ENCODE measurements at places on chromosomes 2 and 18.

- no peak for DNase-seq
Measured at GRCh38 chr2:170341684-170342623, 164.0 kb downstream of the MYO3B start.

GRCh38 chr2:240259924-240260529 lies 119.6 kb upstream of the OTOS start:
- DNase-seq, result no peak

- DNase-seq, result no peak
Measured at GRCh38 chr18:72360634-72361033, 183.5 kb downstream of the CBLN2 start.

DNA sequence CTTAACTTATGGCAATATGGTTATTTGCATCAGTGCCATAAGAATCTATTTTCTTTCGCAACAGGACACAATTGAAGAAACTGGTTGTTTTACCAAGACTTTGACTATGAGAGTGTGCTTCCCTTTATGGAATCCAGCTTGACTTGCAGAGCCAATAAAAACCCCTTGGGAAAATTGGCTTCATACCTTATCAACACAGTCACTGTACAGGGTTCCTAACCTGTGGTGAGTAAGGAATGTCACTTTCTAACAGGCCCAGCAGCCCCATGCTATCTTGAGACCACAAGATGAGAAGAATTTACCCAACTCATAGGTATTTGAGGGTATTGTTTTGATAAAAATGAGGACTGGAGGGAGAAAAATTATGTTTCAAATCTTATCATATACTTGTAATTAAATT lies 418.5 kb upstream of the MAP2 start:
- DNase-seq, result no peak

DNA sequence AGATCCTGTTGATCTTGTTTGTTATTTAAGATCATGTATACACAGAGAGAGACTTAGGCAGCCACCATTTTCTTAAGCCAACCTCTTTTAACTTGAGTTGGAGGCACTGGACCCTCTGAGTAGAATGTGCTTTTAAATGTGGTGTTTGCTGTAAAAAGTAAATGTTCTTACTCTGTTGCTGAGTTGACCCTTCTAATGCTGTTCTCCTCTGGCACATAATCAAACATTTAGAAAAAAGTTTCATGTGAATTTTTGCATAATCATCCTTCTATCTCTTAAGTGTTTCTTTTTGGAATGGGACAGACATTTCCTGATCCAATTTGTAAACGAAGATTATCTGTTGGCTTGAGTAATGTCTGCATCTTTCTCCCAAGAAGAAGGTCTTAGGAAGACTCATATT lies 255.1 kb upstream of the ETAA1 start:
- no peak for DNase-seq

- no peak for DNase-seq
Measured at GRCh38 chr18:44520981-44521667, 159.6 kb upstream of the SETBP1 start.

- DNase-seq, result no peak
Measured at GRCh38 chr2:189726271-189726670, 36.3 kb downstream of the OSGEPL1 start.

DNA sequence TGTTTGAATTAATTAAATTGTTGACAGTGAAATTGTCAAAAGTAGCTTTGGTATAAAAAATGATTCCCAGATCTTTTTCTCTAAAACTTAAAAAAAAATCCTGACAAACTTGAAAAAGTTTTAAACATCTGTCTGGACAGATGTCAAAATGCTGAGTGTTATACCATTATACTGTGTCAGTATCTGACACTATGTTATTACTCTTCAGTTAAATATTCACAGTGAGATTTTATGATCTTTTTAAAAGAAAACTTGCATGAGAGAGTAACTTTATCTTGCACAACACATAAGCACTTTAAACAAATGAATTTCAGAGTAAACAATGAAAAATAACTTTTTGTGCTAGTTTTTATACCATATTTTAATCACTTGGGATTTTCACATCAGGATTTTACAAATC lies 167.4 kb downstream of the MEIS1 start:
- no peak for DNase-seq

- DNase-seq, result no peak
Measured at GRCh38 chr18:79456105-79456980, 60.6 kb downstream of the NFATC1 start.

GRCh38 chr2:169768262-169768995 lies 30.2 kb upstream of the SSB start:
- DNase-seq, result no peak

DNA sequence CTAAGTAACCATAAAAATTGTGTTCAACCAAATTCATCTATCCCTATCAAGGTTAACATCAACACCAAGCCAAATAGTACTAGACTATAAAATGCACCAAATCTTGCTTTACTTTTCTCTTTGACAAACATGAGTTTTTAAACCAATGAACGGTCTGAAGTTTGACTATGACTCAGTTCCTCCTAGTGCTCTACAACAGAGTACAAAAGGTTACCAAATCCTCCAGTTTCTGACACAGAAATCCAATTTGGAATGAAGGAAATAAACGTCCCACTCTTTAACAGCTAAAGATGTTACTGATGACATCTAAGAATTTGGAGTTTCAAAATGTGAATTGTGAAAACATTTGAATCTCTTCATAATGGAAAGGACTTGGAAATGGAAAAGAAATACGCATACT lies 11.8 kb upstream of the ACVR1 start:
- DNase-seq, result no peak

DNA sequence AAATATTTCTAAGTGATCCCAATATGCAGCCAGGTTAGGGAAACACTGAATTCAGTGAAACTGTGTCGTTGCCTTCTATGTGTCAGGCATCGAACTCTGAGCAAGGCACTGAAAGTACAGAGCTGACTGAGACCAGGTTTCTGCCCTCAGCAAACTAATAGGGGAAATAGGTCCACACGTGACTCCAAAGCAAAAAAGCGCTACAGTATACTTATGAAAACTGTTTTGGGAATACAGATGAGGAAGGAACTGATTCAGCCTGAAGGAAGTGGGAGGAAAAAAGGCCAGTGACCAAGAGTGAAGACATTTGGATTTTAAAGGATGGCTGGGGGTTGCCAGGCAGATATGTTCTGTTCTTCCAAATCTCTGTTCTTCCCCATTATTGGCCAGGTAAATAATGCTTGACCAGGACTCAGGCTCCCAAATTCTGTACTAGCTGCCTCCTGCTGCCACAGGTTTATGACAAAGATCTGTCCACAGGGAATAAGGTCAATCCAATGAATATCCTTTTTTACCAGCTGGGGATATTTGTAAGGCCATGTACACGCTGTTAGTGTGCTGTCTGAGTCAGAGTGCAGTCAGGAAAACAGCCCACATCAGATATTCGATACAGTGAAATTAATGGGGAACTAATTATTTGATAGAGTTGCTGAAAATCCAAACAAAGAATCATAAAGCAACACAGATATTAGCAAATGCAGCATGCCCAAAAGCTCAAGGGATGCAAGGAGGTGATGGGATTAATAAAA lies 24.5 kb upstream of the INPP4A start:
- no peak for DNase-seq

- no peak for DNase-seq
Measured at GRCh38 chr2:162343492-162343823, 474 bp upstream of the GCA start.

DNA sequence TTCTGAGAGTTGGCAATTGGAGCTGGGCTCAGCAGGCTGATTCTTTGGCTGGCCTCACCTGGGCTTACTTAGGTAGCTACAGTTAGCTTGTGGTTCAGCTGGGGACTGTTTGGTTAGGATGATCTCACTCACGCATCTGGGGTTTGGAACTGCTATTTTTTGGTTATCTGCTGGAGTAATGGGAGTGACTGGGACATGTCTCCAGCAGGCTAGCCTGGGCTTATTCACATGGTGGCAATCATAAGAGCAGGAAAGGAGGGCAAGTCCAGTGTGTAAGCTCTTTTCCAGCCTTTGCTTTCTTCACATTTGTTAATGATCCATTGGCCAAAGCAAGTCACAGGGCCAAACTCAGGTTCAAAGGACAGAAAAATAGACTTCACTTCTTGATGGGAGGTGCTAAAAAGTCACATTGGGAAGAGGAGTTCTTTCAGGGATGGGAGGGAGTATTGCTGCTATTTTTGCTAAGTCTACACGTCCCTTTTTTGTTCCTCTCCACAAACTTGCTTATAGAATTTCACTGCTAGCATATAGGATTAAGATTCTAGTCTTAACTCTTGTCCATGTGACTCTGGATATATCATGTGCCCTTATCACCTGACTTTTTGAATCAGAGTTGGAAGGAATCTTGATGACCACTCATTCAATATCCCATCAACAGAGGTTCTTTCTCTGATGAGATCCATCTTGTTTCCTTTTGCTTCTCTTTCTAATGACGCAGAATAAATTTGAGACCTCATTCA lies 174.0 kb downstream of the ZFP36L2 start:
- DNase-seq, result no peak

DNA sequence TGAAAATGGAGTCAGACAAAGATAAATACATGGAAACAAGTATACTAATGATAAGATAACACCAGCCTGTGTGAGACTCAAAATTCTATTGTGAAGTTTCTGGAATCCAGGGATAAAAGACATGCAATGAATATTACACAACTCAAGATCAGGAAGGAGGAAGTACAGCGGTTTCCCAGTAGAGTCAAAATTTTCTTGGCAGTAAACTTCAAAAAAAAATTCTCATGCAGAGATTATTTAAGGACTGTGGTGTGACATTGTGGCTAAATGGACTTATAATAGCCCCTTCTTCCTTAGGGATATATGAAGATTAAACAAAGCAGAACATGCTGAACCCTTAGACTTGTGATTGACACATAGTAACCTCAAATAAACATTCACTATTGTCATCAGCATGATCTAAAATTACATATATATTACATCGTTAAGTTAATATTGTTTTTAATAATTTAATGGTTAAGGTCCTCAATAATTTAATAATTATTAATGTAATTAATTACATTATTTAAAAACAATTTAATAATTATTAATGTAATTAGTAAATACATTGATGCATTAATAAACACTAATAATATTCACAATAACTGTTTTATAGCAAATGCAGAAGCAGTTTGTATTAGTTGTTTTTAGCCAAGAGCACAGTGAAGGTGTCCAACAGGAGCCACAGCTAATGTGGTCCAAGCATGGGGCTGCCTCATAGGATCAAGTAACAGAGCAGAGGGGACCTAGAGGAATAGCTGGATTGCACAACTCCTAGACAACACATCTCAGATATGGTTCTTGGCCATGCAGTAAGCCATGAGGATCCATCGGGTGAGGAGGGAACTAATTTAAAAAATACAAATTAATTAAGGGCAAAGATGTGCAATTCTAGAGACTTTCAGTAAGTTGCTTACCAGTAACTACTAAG lies 77.3 kb downstream of the POLE4 start:
- no peak for DNase-seq

GRCh38 chr2:224820283-224820991 lies 104.3 kb upstream of the CCDC195 start:
- DNase-seq, result no peak

DNA sequence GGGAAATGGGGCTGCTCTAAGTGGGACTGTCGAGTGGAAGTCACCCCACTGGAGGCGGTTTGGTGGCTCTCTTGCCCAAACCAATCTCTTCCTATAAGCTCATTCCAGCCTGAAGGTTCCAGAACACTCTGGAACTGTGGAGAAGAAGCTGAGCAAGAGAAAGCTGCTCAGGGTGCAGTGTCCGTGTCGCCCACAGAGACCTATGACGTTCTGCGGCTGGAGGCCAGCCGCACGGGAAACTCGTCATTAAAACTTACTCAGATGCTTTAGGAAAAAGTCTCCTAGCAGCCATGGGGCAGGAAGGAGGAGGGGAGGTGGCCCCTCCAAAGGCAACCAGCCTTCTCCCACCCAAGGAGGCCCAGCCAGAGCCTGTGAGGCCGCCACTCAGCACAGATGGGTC lies 41.7 kb downstream of the ADCY3 start:
- DNase-seq, result no peak

DNA sequence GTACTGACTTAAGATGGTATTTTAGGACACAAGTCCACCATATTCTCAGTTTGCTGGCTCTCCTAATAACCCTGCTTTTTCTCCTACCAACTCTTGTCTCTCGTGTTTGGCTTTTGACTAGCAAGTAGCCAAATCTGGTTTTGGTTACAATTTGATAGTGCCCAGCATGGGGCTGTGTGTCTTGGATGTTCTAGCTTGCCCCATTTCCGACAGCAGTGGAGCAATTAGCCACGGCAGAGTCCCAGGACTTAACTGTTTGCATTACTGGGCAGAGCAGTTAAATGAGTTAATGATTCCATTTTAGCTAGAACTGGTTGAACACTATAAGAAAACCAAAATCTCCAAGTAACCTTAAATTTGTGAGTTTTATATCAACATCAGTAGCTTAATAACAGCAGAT lies 18.6 kb upstream of the SPAG16 start:
- no peak for DNase-seq

- no peak for DNase-seq
Measured at GRCh38 chr2:26043109-26043508, 9.2 kb downstream of the RAB10 start.

GRCh38 chr2:167595021-167595420 lies 652.4 kb downstream of the STK39 start:
- DNase-seq, result no peak

DNA sequence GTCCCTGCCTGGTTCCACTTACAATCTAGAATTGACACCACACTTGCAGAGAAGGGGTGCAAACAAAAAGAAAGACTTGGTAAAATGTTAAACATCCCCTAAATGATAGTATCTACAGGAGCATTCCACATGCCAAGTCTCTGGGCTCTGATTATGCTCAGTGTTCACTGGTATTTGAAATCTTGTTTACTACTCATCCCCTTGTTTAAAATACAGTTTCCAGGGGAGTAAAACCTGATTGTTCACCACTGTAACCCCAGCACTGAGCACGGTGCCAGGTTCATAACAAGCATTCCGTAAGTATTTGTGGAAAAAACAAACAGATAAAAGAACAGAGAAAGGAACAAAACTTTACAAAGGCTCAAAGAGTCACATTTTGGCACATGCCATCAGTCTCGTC lies 11.7 kb downstream of the EPB41L3 start:
- DNase-seq, result no peak

DNA sequence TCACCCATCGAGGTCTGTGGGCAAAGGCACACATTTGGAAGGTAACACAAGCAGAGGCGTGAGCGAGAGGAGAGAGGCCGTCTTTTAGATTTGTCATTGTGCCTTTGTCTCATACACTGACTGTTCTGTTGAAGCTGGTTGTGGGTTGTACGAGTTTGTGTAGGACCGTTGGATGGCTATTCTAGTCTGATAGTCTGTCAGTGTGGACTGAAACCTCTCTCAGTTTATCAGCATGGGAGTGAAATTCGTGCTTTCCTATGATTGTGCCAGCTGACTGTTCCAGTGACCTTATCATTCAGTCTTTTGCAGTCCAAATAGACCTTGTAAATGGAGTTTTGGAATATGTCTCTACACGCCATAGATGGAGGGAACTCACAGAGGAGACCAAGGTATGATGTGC lies 143.5 kb downstream of the LDLRAD4 start:
- no peak for DNase-seq
